ENCODE measurements at places on chromosomes 4 and X. TPM values are rescaled to one million over a fixed set of nuclear protein-coding genes. Genes with fewer than 3 reads are reported as not detected.

CT55 gene
- total RNA-seq = not detected

MAGEB1 gene
- not detected for total RNA-seq

MMGT1 gene
- total RNA-seq = 27.7 TPM

GYPA gene
- total RNA-seq = not detected

SMR3A gene
- not detected for total RNA-seq

- DNase-seq = no peak
Measured at GRCh38 chr4:107380836-107381438, 339.1 kb downstream of the PAPSS1 start.

DNA sequence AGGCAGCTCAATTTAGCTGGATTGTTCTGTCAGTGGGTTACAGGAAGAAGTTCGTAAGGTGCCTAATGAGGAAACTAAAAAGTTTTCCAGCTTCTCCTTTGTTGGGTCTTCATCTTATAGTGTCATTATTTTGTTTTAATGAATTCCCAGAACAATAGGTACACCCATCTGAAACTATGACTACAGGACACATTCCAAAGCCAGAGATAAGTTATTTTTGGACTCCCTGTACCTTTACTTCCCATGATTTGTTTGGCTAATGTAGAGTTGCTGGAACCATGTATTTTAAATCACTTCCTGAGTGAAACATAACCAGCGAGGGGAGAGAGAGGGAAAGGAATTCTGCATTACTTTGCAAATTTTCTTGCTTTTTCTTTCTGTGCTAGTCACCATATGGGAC lies 114.0 kb downstream of the CLCN5 start:
- no peak for DNase-seq

DNA sequence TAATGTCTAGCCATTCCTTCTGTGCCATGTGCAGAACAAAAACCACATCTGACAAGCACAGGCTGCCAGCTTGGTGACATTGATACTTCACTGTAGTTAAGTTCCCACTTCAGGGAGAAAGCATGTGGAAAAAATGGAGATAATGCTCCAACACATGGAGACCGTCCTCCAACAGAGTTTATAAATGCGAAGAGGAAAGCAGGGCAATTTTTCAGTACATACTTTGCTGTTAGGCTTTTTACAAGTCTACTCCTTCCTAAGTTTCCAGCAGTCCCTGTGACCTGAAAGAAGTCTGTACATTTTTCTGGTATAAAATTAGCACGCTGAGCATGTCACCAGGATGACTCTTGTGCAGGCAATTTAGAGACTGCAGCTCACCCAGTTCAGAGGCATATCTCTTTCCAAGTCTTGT lies 766.9 kb upstream of the IGFBP7 start:
- no peak for DNase-seq

DNA sequence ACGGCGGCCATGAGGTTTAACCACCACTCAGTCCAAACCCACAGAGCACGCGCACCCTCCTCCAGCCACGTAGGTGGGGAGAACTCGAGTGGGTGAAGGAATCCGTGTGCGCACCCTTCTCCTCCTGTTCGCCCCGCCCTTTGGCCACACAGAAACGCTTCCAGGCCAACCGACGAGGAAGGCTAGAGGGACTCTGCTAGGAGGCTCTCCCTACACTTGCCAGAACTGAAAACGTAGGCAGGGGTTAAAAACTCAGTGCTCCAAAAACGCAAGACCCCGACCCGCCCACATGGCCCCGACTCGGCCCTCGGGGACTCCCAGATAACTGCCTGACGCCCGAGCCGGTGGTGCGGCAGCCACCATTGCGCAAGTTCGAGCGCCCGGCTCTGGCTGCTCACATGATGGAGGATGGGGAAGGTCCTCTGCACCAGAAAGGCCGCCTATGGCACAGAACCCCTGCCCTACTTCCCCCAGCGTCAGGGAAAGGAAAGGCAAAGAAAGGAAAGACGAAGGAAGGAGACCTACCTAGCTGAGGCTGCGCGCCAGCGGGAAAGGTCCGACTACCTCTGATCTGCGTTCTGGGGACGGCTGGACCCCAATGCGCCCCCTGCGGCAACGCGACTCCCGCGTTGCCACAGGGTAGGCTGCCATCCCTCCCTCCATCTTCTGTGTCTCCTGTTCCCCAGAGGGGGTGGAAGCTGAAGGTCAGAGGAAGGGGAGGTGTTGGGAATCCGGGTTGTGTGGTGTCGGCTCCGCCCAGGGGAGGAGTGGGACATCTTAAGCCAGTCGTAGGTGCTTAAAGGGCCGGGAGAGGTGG lies 201.9 kb upstream of the AGTR2 start:
- peak; percentile 82 for DNase-seq

- DNase-seq = no peak
Measured at GRCh38 chr4:186021461-186022167, 47.3 kb upstream of the TLR3 start.

- no peak for DNase-seq
Measured at GRCh38 chr4:156749426-156750403, 221.9 kb downstream of the PDGFC start.

DNA sequence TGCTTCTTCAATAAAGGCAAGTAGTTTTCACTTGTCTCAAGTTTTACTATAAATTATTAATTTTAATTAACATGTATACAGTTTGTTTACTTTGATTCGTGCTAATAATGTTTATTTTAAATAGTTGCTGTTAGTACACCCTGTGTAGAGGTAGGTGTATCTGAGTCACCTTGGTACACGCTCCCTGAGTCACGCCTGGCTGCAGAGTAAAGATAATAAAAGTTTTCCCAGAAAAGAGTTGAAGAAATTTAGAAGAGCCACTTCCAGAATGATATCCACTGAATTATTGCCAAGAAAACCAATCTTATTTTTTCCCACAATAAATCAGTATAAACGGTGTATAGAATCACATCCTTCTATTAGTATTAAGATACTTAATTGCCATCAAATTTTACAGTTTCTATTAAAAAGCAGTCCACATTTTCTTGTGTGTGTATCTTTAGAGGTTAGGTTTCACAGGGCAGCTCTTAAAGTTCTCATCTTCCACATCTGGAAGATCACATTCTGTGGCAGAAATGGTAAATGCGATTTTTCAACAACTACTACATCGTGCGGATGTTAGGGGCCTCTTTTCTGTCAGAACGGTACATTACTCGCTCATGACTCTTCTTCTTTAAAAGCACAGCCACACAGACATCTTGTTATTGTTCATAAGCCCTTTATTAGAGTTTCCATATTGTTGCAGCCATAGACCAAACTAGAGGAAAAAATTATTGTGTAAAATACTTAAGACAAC lies 55.4 kb downstream of the HADH start:
- DNase-seq = no peak

DNA sequence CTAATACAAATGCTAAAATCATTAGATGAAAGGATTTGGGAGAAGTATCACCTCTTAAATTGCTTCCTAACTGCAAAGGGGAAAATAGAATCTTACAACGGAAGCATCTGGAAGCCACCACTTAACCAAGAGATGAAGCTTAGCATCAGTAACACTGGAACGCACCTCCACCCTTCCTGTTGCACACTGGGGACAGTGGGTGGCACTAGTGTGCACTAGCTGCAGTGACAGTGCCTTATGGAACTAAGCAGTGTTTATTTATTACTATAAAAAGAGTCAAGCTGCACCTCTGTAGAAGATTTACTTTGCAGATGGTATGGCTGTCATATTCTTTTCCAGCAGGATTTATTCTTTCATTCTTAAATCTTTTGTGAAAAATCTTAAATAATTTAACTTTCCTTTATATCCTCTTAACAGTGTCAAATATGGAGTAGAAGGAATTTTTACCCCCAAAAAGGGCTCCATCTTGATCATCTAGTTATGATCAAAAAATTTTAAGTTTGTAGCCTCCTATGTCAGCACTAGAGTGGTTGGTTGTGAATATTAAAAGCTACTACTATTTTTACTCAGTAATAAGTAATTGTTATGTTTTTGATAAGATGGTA lies 76.7 kb downstream of the SCD5 start:
- DNase-seq = no peak

GRCh38 chr4:173051716-173052115 lies 116.9 kb upstream of the GALNT7 start:
- DNase-seq = no peak

GRCh38 chr4:44150091-44150576 lies 298.5 kb downstream of the KCTD8 start:
- DNase-seq = no peak

- peak; percentile 74 for DNase-seq
Measured at GRCh38 chrX:10633722-10634121, 13.3 kb upstream of the MID1 start.

- no peak for DNase-seq
Measured at GRCh38 chrX:115589419-115589818, 28.4 kb downstream of the PLS3 start.

DNA sequence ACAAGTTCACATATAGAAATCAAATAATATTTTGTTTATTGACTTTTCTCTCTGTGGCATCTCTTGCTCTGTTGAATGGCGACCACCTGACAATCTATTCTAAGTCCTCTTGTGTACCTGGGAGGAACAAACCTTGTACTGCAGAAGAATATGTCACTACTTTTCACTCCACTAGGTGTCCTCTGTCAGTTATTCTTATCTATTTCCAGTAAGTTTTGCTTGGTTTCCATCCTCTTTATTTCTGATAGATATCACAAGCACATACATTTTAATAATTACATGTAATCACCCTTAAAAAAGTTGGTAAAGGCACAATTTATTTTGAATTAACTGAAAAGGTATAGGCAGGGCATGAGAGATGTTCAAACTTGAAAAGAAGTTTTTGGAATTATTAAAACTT lies 238.4 kb downstream of the SNCA start:
- DNase-seq = no peak

GRCh38 chrX:37846934-37847732 lies at the start of gene DYNLT3:
Gene DYNLT3 (minus strand): TSS chrX:37847571. CDS start chrX:37847510, 61 bp downstream.
- DNase-seq = peak; percentile 90

- DNase-seq = peak; percentile 73
Measured at GRCh38 chr4:48698029-48698971, 81.8 kb downstream of the FRYL start.
